Cardiac muscle cell (in vitro differentiated cells and primary cell): ENCODE measurements at places on chromosomes 6 and 20. TPM values are rescaled to one million over a fixed set of nuclear protein-coding genes. Genes with fewer than 3 reads are reported as not detected.

DNA sequence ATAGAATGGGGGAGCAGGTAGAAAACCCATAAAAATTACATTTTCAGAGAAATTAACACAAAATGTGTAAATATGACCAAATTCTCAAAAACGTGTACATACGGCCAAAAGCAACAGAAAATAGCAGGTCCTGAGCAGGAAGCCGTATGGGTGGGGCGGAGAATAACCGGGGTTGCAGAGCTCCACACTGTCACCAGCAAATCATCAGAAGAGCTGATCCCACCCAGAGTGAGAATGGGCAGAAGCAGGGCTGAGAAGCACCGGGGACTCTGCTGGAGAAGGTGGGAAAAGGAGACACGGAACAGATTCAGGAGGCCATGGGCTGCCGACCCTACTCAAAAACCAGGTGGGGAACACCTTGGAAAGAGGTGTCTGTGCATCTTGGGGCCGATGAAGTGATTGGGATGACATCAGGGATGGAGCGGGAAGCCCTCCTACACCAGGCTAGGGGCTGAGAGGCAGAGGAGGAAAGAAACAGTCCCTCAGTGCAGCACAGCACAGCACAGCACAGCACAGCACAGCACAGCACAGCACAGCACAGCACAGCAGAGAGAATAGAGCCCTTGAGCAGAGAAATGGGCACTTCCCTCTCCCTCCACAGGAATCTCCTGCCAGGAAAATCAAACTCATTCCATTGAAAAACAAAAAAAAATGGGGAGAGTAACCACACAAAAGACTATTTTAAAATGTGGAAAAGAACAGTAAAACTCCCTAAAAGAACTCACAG is 22.3 kb downstream of the STX7 start:
- H3K4me3 ChIP-seq = no peak overlapping the region
- no peaks in the 10 kb centered on the region for H3K27me3 ChIP-seq
- no peaks in the 10 kb centered on the region for H3K4me1 ChIP-seq

GRCh38 chr6:151649835-151650234 is 156.0 kb downstream of the CCDC170 start:
- DNase-seq = no peak
- H3K4me1 ChIP-seq = no peaks in the 10 kb centered on the region

DNA sequence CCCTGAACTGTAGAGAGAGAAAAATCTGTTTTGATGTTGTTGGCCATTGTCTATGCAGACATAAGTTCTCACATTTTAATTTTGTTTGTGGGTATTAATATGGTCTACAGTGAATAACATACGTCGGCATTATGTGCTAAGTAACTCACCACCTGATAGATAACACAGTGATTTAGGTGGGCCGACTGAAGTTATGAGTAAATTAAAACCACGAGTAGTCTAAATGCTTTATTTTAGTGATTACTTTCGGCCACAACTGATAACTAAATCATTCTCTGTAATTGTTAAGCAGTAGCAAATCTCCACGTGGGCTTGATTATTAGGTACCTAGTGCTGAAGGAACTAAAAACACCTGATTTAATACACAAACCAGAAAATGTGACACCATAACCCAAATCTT is 1.1 kb downstream of the DOP1A start:
- peak overlapping the region; percentile 79 for H3K27ac ChIP-seq
- H3K4me1 ChIP-seq = peaks cover 19% of the 10 kb centered on the region
- no peaks in the 10 kb centered on the region for H3K36me3 ChIP-seq
- H3K4me3 ChIP-seq = peak overlapping the region; percentile 54
- DNase-seq = no peak

GRCh38 chr6:89769572-89769971 is 50.0 kb downstream of the MDN1 start:
- H3K36me3 ChIP-seq = peaks cover 42% of the 10 kb centered on the region
- no peaks in the 10 kb centered on the region for H3K27me3 ChIP-seq

DNA sequence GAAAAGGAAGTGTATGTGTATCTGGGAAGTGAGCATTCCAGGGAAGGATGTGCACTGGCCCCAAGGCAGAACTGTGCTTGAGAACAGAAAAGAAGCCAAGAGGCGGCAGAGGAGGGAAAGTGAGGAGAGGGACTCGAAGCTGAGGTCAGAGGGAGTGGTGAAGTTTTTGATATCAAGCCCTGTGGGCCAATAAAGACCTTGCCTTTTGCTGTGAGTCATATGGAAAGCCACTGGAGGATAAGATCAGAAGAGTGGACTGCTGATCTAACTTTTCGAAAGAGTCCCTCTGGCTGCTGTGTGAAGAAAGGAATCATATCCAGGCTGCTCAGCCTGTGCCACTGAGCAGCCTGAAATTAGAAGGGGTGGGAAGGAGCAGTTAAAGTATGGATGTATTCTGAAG is 99.4 kb downstream of the EYA4 start:
- H3K27ac ChIP-seq = no peak overlapping the region
- no peaks in the 10 kb centered on the region for H3K4me1 ChIP-seq
- no peak overlapping the region for H3K4me3 ChIP-seq
- DNase-seq = peak; percentile 80

GRCh38 chr6:158044525-158044888 is 62.8 kb downstream of the SYNJ2 start:
- DNase-seq = no peak
- no peak overlapping the region for H3K27ac ChIP-seq
- no peaks in the 10 kb centered on the region for H3K36me3 ChIP-seq
- H3K27me3 ChIP-seq = no peaks in the 10 kb centered on the region
- H3K4me3 ChIP-seq = no peak overlapping the region
- H3K4me1 ChIP-seq = peaks cover 27% of the 10 kb centered on the region

DNA sequence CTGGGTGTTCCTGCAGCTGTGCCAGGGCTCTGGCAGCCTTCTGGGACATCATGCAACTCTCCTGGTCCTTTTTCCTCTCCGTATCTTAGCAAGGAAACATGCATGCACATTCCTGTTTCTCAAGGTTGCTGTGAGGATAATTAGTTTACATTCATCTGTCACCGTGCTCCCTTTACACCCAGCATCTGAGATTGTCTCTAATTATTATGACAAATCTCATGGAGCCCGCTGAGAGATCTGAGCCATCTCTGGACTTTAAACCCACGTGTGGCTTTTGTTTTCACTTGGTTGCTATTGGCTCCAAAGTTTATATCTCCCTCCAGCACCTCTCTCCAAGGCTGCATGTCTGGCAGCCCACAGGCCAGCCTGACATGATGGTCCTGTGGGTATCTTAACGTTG is 167.6 kb downstream of the UNC5CL start:
- H3K36me3 ChIP-seq = no peaks in the 10 kb centered on the region
- peaks cover 6% of the 10 kb centered on the region for H3K4me1 ChIP-seq
- H3K27ac ChIP-seq = no peak overlapping the region
- DNase-seq = no peak
- H3K27me3 ChIP-seq = no peaks in the 10 kb centered on the region
- H3K4me3 ChIP-seq = no peak overlapping the region

DNA sequence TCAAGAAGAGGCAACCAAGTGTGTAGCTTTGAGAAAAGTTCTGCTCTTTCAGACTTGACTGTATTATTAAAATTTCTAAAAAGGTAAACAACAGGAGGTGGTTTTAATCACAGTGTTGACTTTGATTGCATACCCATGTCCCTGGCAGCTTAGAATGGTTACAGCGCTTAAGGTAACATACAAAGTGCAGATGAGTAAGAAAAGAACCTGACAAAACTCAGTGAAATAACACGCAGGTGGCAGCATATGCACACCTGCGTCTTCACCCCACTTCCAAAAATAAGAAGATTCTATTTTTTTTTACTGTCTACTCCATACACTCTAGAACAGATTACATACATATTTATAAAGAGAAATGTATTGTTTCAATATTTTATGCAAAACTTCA is 233.5 kb downstream of the GMPR start:
- DNase-seq = no peak
- no peaks in the 10 kb centered on the region for H3K36me3 ChIP-seq
- H3K4me3 ChIP-seq = no peak overlapping the region
- peak overlapping the region; percentile 64 for H3K27ac ChIP-seq
- H3K4me1 ChIP-seq = peaks cover 35% of the 10 kb centered on the region
- H3K27me3 ChIP-seq = no peaks in the 10 kb centered on the region

GRCh38 chr20:61114493-61115175 is 137.4 kb upstream of the CDH4 start:
- H3K4me3 ChIP-seq = no peak overlapping the region
- no peak for DNase-seq
- no peaks in the 10 kb centered on the region for H3K27me3 ChIP-seq
- H3K4me1 ChIP-seq = peaks cover 11% of the 10 kb centered on the region
- H3K27ac ChIP-seq = no peak overlapping the region
- H3K36me3 ChIP-seq = no peaks in the 10 kb centered on the region

DNA sequence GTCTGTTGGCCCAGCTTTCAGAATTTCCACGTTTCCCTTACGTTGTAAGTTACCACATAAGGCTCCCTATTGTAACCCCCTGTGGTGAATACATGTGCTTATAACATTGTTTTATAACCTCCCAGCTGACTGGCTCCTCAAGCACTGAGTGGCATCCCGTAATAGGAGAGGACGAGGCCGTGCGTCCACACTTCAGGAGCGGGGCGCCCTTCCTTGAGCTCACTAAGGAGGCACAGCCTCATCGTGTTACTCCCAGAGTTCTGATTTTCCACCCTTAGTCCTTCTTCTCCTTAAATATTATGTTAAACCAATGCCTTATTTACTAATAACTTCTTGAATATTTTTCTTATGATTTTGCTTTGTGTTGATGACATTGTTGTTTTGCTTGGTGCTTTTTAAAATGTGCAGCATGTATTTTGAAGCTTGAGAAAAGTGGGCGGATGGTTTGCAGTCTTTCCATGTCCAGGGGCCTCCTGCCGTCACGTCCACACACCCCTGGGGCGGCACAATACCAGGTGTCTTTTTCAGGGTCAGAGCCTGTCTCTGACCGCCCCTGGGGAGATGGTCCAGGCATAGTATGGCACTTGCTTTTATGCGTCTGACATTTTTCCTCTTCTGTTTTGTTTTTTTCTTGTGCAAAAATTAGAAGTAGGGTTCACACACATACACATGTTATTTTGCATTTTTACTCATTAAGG is 181.8 kb downstream of the DLL1 start:
- no peak overlapping the region for H3K27ac ChIP-seq
- no peaks in the 10 kb centered on the region for H3K4me1 ChIP-seq
- no peaks in the 10 kb centered on the region for H3K27me3 ChIP-seq
- no peaks in the 10 kb centered on the region for H3K36me3 ChIP-seq
- H3K4me3 ChIP-seq = no peak overlapping the region
- DNase-seq = no peak

- no peak overlapping the region for H3K4me3 ChIP-seq
- no peaks in the 10 kb centered on the region for H3K36me3 ChIP-seq
- no peaks in the 10 kb centered on the region for H3K27me3 ChIP-seq
- no peak overlapping the region for H3K27ac ChIP-seq
- no peak for DNase-seq
Measured at GRCh38 chr6:114334237-114334636, 8.6 kb downstream of the HS3ST5 start.

DNA sequence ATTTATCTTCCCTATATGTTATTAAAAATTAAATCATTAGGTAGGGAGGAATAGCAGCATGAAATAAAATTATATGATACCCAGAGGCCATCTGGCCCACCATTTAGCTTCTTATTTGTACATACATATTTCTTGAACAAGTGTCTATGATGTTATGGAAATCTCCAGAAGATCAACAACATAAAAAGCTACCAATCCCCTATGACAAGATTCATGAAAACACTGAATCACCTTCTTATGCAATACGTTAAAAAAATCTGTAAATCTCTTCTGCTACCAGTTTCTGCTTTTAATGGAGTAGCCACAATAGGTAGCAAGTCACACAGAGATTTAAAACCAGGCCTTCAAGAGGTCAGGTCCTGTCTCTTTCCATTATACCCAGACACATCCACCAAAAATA is 125.8 kb upstream of the ENPP5 start:
- DNase-seq = no peak
- H3K4me1 ChIP-seq = peaks cover 11% of the 10 kb centered on the region
- no peaks in the 10 kb centered on the region for H3K27me3 ChIP-seq
- peak overlapping the region; percentile 8 for H3K27ac ChIP-seq

DNA sequence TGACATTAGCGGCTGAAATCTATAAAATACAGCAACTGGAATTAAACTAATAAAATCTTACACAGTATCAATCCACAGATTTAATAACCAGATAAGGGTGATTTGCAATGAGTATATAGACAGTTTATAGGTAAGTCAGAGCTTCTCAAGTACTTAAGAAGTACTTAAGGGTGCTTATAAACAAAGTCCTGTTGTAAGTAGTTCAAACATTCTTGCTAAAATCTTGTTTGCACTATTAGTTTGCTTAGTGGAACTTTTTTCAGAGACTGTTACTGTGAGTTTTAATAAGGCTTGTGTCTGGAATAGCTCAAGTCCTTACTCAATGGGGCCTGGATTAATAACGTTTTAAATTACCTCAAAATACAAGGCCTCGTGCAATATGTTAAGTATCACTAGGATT is 240.5 kb downstream of the GMDS start:
- H3K36me3 ChIP-seq = no peaks in the 10 kb centered on the region
- no peaks in the 10 kb centered on the region for H3K4me1 ChIP-seq
- DNase-seq = no peak
- H3K4me3 ChIP-seq = no peak overlapping the region

DNA sequence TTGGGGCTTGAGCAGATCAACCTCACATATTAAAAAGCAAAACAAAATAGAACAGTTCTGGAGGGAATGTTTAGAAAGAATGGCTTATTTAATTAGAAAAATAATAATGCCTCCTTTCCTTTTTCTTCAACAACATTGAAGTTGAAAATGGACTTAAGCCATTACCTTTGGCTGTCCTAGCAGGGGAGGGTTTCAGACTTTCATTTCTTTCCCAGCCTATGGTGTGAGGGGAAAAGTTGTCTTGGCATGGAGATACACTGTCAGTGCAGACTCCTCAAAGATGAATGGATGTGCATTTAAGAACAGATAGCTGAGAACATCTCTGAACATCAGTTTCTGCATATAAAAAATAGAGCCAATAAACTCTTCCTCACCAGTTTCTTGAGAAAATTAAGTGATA is 169.5 kb downstream of the PAX1 start:
- H3K27me3 ChIP-seq = no peaks in the 10 kb centered on the region
- no peaks in the 10 kb centered on the region for H3K4me1 ChIP-seq
- no peaks in the 10 kb centered on the region for H3K36me3 ChIP-seq
- no peak for DNase-seq
- H3K4me3 ChIP-seq = no peak overlapping the region
- no peak overlapping the region for H3K27ac ChIP-seq

DNA sequence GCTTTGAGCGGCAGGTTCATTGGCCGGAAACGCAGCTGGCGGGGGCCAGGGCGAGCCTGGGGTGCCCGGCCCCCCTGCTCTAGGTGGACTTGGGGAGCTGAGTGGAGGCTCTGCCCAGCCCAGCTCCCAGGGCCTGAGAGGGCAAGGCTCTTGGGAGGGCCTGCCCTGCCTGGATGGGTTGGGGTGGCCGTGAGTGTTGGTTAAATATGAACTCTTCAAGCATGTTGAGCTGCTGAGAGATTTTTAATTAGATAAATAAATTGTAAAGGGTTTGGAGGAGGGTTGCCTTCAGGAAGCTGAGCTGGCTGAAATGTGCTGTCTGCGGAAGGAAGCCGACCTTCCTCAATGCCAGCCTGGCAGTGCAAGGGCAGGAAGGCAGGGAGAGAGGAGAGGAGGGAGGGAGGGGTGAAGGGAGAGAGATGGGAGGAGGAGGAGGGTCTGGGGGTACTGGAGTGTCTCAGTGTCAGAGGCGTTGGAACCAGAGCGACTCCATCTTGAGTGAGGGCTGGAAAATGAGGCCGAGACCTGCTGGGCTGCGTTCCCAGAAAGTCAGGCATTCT is 39.4 kb upstream of the PMEPA1 start:
- peaks cover 9% of the 10 kb centered on the region for H3K4me1 ChIP-seq
- H3K4me3 ChIP-seq = no peak overlapping the region
- no peak overlapping the region for H3K27ac ChIP-seq
- no peak for DNase-seq

PLEKHG1 gene
- total RNA-seq = 0.67 and 8.5 TPM in 2 replicates

CD40 gene
- 0.35 and 0.42 TPM in 2 replicates for total RNA-seq

CLPSL2 gene
- total RNA-seq = not detected in 2 replicates

FAM184A gene
- 4.2 and 13.7 TPM in 2 replicates for total RNA-seq

RRAGD gene
- total RNA-seq = 32.4 and 33.2 TPM in 2 replicates

MATN4 gene
- total RNA-seq = not detected in 2 replicates
